ENCODE measurements at places on chromosomes 16 and 17.

DNA sequence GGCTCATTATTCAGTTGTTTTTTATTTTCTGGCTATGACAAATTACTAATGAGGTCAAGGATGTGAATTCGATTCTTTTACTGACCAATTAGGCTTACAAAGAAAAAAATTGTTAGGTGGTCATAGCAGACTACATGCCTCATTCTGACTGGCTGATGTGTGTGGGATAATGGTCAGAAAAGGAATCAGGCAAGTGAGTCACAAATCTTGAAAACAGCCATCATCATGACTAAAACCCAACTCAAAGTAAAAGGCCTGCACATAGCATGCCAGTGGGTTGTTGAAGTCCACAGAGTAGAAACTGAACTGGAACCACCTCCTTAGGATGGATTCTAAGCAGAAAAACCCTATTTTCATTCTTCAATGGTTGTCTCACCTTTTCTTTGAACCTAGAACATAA, 8.6 kb downstream of the RPGRIP1L start:
- peak; percentile 42 for DNase-seq

DNA sequence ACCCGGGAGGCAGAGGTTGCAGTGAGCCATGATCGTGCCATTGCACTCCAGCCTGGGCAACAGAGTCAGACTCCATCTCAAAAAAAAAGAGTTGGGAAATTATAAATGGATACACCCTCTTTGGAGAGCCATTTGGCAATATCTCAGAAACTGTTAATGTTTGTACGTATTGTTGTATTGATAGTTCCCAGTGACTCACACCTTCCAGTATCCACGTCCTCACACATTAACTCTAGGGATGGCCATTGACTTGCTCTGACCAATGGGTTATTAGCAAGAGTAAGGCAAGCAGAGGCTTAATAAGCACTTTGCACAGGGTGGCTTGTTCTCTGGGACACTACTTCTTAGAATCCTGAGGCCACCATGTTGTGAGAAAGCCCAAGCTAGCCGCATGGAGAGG, 107.6 kb upstream of the LHX1 start:
- DNase-seq: no peak

DNA sequence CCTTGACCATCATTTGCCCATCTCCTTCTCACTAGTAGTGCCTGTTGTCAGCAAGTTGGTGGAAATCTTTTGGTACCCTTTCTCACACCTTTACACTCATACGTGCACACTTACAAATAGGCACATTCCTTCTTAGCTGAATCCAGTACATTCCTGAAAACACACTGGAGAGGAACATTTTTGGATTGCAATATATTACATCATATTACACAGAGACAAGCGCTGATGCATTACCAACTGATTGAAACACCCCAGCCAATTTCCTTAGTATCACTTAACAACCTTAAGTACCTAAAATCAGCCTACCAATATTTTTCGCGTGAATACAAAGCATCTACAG, 64.1 kb downstream of the PLCG2 start:
- DNase-seq: no peak

DNA sequence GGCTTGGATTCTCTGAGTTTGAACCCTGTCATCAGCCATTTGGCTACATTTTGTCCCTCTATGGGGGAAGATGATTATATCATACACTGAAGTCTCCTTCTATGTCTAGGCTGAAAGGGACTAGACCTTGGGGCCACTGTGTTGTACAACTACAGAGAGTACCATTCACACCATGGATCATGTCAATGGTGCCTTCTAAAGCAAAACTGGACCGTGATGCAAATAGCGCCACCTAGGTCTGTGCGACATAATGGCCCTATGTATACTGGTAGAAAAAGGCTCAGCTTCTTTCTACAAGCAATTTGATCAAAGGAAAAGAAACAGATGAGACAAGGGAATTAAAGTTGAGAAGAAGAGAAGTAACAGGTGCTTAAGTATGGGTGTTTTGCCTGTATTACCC, 100.7 kb downstream of the LYRM1 start:
- DNase-seq: no peak

GRCh38 chr16:20344611-20345010, 7.9 kb downstream of the UMOD start:
- DNase-seq: no peak

GRCh38 chr17:75102385-75102821, 7.4 kb upstream of the ARMC7 start:
- DNase-seq: no peak

- DNase-seq: no peak
Measured at GRCh38 chr17:67068999-67069398, 24.6 kb downstream of the CACNG1 start.

DNA sequence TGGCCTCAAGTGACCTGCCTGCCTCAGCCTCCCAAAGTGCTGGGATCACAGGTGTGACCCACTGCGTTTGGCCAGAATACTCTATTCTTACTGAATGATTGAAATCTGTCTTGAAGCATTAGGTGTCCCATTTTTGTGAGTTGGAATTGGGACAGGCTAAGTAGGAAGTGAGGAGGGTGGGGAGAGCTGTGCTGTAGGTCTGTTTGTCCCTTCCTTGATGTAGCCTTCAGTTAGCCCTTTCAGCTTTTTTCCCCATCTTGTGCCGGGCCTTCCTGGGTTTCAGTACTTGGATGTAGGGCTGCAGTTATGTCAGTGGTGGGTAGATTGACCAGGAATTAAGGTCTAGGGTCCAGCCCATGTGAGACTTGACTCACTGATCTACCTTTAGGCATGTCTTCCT, 8.7 kb downstream of the PYCARD start:
- DNase-seq: no peak

DNA sequence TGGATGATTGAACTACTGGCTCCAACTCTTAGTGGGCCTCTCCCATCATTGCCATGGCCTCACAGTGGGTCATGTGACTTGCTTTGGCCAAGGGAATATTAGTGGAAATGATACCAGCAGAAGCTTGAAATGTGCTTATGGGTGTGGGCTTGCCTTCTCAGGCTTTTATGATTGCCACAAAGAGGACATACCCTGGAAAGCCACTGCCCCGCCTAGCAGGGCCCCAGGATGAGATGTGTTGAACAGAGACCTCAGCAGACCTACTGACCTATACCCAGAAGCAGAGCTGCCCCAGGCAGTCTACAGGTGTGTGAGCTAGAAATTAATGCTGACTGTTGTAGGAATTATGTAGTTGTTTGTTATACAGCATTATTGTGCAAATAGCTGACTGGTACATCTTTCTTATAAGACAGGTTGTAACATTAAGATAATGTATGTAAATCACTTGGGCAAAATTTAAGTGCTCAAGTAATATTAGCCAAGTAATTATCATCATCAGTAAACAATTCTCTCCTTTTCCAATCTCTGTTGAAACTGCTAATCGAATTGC, 67.8 kb upstream of the CDH5 start:
- no peak for DNase-seq

DNA sequence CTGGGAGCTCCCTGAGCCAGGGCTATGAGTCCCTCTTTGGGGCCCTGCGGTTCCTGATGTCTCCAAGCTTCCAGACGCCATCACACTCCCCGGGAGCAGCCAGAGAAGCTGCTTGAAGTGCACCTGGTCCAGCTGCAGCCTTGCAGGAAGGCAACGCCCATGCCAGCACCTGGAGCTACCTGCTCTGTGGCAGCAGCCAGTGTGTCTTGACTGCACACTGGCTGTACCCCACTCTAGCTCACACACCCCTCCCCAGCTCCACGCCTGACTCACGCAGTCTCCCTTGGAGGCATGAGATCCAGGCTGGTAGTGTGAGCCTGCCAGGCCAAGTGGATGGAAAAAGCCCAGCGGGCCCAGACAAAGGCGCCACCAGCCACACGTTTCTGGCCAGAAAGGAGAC, 63.3 kb downstream of the USP32 start:
- no peak for DNase-seq

Measured in AG04450 (cell line).